ENCODE measurements at places on chromosomes 7 and 10.

- peak; percentile 68 for DNase-seq
Measured at GRCh38 chr10:47261121-47261520, 38.9 kb upstream of the GDF10 start.

DNA sequence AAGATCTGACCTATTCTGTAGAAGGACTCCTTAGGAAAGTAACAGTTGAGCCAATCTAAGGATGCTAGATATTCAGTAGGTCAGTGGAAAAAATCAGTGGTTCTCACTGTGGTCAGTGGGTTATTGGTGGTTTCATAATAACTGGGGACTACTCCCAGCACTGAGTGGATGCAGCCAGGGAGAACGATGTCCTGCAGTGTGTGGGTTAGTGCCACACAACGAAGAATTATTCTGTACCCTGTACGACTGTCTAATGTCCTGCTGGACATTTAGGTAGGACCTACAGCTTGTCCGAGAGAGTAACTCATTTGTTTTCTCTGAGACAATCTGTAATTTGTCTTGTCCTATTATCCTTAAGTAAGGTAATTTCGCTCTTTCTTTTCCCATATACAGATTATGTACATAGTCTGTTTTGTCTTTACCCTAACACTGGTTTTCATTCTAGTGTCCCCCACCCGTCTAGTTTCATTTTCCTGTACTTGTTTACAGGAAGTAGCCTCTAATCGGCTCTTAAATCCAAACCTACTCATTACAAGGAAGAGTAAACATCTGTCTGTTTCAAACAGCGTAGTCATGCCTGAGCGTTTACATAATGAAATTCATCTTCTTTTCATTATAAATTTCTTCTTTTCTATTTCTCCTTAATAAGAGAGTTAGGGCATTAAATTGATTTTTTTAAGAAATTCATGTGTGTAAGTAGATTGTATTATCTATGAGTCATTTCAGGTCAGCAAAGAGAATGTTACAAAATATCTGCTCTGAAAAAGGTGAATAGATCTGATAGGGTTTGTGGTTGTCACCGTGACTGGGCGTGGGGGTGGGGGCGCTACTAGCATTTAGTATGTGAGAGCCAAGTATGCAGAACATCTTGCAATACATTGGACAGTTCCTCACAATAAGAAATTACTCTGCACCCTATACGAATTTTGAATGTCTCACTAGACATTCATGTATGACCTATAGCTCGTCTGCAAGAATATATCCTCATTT lies 8.3 kb upstream of the ZC3HAV1L start:
- peak; percentile 85 for DNase-seq

DNA sequence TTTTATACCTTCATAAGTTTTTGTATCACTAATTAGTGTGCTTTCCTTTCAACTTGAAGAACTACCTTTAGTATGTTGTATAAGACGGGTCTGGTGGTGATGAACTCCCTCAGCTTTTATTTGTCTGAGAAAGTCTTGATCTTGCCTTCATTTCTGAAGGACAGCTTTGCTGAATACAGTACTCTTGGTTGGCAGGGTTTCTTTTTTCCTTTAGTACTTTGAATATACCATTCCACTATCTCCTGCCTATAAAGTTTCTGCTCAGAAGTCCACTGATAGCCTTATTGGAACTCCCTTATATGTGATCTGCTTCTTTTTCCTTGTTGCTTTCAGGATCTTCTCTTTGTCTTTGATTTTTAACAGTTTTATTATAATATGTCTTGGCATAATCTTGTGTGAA lies 230.9 kb downstream of the HPSE2 start:
- DNase-seq = no peak

DNA sequence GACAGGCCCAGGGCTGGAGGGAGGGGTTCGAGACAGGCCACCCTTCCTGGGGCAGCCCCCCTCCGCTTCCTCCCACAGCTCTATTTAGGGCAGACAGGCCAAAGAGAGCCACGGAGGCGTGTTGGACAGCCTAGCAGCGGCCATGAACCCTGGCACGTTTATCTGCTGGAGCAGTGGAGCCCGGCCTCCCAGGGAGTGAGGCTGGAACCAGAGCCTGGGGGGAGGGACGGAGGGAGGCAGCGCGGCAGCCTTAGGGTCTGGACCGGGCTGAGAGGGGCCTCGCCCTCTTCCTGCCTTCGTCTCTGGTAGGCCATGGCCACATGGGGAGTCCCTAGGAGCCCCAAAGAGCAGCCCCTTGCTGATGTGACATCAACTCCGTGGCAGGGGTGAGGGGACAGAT lies 17.1 kb downstream of the UNCX start:
- DNase-seq = no peak

DNA sequence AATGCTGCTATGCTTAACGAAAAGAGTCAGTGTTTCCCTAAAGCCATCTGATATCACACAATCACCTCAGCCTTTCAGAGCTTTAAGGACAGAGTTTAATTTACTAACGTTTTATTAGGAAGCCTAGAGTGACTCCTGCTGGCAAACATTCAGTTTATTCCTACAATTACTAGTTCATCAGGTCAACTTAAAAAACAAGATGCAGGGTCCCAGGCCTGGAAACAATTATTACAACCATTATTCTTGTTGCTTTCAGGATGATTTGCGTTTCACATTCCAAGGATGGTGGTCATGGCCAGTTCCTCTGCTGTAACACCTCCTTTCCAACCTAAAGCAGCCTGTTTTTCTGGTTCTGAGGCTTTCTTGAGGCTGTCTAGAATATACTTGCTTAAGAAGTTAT lies 1.5 kb upstream of the FAM53B start:
- DNase-seq = peak; percentile 75

DNA sequence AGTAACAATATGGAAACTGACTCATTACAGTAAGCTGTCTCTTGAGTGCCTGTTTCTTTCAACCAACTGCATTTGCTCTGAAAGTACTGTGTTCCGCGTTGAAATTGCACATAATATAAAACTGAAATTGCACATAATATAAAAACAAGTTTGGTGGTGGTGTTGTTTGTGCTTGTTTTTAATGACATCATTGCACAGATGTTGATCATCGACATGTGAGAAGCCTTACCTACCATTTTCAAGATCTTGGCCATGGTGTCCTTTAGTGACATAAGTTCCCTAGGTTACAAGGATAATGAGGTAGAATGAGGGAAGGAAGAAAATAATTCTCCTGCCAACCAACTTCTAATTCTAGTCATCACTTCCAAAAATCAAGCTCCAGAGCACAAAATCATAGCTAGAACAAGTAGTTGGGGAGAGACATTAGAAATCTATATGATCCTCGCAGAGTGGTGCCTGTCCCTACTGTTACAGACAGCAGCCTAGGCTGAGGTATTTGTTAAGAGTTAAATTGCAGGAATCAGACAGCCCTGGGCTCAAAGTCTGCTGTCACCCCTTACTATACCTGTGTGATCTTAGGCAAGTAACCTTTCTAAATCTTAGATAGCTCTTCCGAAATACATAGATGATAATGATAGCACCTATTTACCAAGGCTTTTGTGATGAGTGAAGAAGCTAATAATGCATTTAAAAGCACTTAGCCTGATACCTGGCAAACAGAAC lies 29.3 kb downstream of the DOCK4 start:
- DNase-seq = no peak

DNA sequence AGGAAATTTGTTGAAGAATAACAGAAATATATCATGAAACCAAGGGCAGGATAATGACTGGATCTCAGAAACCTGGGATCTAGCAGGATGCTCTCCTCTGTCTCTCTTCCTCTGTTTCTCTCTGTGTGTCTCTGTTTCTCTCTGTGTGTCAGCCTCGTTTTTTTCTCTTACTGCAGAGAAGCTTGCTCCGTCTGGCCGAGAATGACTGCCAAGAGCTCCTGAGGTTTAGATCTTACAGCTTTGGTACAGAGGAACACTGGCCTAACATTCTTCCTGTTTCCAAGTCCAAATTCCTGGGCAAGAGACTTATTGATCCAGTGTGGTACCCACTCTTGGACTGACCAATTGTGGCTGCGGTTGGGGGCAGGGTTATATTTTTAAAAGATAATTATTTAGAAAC lies 564.0 kb downstream of the XPNPEP1 start:
- no peak for DNase-seq

DNA sequence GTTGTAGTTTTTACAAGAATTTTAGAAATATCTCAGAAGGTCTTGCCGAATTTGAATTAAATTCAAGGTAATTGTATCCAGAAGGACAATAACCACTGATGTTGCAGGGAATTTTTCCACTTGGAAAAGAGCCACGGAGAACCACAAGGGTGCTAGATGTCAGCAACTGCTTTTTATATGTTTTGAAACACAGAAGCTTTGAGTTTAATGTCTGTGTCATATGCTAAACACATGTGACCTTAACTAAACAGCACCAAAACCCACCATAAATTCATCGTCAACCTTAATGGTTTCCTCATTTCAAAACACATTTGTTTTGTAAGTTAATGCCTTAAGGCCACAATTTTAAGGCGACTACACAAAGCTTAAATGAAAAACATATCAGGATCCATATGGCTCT lies 106.9 kb downstream of the COL28A1 start:
- DNase-seq = no peak

GRCh38 chr7:91915401-91916050 lies 25.1 kb upstream of the AKAP9 start:
- no peak for DNase-seq

DNA sequence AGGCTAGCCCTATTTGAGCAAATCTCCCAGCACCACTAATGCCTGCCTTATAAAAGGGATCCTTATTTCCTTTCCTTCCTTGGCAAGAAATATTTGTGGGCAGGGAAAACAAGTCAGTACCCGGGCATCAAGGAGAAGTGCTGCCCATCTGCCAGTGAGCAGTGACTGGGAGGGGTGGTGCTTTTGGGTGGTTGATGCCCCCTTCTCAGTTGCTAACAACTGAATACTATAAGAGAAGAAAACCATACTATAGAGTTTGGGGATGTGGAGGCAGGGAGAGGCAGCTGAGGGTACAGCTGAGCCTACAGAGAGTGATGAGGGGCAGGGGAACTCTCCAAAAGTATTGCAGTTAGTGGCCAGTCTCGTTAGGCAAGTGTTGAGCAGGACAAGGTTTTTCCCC lies 39.3 kb downstream of the OGDH start:
- no peak for DNase-seq

DNA sequence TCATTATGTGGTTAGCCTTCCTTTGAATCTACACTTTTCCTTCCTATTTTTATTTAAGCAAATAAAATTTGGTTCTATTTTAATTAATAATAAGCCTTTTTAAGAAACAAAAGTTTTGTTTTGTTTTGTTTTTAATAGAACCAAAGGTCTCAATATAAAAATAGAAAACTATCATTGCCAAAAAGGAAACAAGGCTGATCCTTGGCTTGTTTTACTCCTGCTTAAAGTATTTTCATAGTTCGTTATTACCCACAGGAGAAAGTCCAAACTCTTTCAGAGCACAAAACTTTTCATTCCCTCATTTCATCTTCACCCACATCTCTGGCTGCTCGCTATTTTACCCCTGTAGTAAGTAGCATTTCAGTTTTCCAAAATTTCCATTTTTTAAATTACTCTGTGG lies 374.8 kb downstream of the SEMA3D start:
- no peak for DNase-seq

GRCh38 chr7:137992550-137993394 lies 9.1 kb downstream of the CREB3L2 start:
- peak; percentile 97 for DNase-seq

- DNase-seq = no peak
Measured at GRCh38 chr7:55573234-55573900, 1.1 kb upstream of the VOPP1 start.

DNA sequence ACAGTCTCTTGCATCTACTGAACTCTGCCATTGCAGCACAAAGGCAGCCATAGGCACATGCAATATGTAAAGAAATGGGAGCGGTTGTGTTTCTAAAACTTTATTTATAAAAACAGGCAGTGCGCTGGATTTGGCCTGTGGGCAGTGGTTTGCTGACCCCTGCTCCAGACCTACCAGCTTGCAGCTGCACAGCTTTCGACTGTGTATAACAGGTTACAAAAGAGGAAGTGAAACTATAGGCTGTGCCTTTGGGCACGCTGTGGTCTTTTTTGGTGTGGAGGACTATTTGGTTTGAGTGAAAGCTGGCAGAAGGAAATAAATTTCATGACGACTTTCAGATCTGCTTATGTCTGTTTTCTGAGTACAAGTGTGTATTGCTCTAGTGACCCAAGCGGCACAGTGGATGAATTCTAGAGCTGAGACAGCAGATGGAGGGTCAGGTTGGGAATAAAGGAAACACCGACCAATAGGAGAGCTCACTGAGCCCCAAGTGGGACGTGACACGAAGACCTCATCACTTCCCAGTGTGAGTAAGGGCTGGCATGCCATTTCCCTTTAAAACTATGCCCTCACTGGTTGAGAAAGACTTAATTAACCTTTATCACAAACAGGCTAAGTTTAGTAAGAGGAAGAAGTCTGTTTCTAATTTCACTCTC lies 152.7 kb downstream of the ANK3 start:
- DNase-seq = peak; percentile 95

- DNase-seq = no peak
Measured at GRCh38 chr7:968205-969105, 6.9 kb downstream of the COX19 start.

- DNase-seq = no peak
Measured at GRCh38 chr7:134784251-134785049, 5.0 kb downstream of the CALD1 start.
